ENCODE measurements at places on chromosomes 5 and 9.

- DNase-seq, result no peak
Observed at GRCh38 chr5:144971108-144971850, 800.6 kb downstream of the KCTD16 start.

- DNase-seq, result no peak
Observed at GRCh38 chr5:149294872-149295829, 23.5 kb downstream of the AFAP1L1 start.

DNA sequence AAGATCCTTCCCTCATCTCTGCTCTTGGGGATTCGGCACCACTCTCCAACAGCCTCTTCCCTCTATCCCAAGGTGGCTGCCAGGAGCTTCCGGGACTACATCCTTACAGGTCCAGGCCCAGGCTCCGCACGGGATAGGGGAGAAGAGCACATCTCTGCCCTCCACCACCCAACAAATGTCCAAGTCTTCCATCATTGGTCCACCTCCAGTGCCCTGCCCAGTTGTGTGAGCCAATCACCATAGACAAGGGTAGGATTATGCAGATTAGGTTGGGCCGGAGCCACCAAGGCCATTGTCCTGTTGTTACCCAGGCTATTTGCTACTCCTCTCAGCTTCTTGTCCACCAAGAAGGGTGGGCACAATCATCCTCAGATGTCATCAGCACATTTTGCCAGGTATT is 9.1 kb downstream of the UNC5A start:
- DNase-seq, result no peak

- no peak for DNase-seq
Observed at GRCh38 chr9:83238871-83239640, 176.1 kb upstream of the RASEF start.

GRCh38 chr5:78927657-78928282 is 57.3 kb downstream of the ARSB start:
- no peak for DNase-seq

- DNase-seq, result no peak
Observed at GRCh38 chr5:127373858-127374491, 83.4 kb downstream of the MEGF10 start.

- no peak for DNase-seq
Observed at GRCh38 chr9:109981091-109981490, 201.1 kb downstream of the PALM2AKAP2 start.

GRCh38 chr9:134666831-134667230 is 25.2 kb downstream of the COL5A1 start:
- DNase-seq, result no peak

GRCh38 chr9:100670719-100671118 is 92.8 kb downstream of the CAVIN4 start:
- no peak for DNase-seq

- no peak for DNase-seq
Observed at GRCh38 chr5:1406681-1407640, 38.3 kb downstream of the SLC6A3 start.

GRCh38 chr9:85484235-85484634 is 257.5 kb downstream of the AGTPBP1 start:
- DNase-seq, result no peak

DNA sequence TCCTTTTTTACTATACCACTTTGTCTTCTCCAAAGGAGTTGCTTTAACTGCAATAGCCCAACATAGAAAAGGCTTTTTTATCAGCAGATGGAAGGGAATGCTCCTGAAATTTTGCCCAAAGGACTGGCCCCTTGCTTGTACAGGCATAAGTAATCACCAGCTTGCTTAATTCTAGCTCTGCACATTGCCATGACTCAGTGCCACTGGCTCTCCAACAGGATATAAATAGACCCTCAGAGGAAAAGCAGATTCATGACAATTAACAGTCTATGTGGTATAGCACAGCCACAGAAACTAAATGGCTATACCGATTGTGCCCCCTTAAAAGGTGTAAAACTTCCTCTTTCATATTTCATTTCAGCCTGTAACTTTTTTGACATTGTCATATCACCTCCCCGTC is 227.0 kb downstream of the ZNF608 start:
- peak; percentile 64 for DNase-seq

- no peak for DNase-seq
Observed at GRCh38 chr9:123586275-123586674, 230.3 kb downstream of the CRB2 start.

- DNase-seq, result no peak
Observed at GRCh38 chr9:27293996-27294395, 3.0 kb downstream of the EQTN start.

DNA sequence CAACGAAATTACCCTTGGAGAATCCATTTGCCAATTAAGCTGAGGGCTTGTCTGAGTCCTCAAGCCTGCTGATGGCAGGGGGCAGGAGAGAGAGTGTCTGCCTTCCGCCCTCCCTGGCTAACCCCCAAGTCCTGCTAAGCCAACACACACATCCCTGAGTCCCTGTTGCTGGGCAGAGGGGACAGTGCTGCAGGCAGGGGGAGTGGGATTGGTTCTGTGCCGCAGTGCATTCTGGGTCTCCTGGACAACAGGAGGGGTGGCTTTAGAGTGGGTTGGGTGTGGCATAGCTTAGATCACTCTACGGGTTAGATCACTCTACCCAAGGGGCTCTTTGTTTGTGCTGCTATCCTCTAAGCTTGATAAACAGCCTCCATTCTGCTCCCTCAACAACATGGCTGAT is 427.7 kb downstream of the CDK5RAP2 start:
- no peak for DNase-seq

- no peak for DNase-seq
Observed at GRCh38 chr9:134339183-134339806, 13.0 kb downstream of the RXRA start.

GRCh38 chr9:86128235-86128822 is 29.0 kb upstream of the GOLM1 start:
- DNase-seq, result no peak

- no peak for DNase-seq
Observed at GRCh38 chr5:176787676-176788075, 22.7 kb upstream of the UNC5A start.

DNA sequence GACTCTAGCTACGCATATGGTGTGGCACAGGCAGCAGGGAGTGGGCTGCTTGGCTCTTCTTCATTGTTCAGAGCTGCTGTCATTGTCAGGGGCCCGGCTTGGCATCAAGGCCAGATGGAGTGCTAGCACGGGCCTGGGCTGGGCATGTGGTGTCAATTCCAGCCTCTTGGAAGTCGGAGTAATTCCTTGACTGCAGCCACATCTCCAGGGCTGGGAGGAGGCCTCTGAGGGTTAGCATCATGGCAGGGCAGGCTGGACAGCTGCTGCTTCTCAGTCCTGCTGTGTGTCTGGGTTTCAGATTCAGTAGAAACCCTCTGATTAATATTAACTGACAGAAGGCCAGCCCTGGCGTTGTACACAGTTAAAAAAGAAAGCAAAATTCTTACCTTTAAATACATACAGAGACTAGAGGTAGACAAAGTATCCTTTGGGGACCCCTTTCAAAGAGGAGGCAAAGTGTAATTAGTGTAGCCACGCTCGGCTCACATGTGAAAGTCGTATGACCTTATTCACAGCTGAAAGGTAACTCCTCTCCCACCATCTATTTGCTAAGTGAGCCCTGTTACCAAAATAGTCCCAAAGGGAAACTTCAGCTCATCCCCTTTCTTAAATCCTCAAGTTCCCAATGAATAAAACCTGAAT is 126.4 kb downstream of the DOCK2 start:
- no peak for DNase-seq

DNA sequence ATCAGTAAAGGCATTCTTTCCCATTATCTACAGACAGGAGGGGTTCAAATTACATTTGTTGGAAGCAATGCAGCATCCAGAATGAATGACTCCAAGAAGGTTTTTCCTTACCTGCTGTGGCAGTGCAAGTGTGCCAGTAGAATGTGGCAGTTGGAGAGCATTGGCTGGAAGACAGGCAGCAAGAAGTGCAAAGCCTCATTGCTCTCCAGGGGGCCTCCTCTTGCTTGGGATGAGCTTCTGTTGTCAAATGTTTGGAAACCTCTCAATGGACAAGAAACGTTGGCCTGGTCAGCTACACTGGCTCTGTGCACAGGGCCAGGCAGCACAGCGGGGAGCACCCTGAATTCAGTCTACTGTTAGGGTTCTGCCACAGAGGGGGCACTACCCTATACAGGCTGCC is 226.6 kb downstream of the ADCY2 start:
- DNase-seq, result no peak

GRCh38 chr5:149873896-149874295 is 70.7 kb downstream of the PDE6A start:
- DNase-seq, result no peak

- DNase-seq, result no peak
Observed at GRCh38 chr9:110928599-110928998, 109.7 kb downstream of the LPAR1 start.

- DNase-seq, result no peak
Observed at GRCh38 chr9:35342221-35342958, 147.5 kb upstream of the RUSC2 start.

GRCh38 chr9:108069991-108070390 is 580.4 kb upstream of the KLF4 start:
- DNase-seq, result no peak

DNA sequence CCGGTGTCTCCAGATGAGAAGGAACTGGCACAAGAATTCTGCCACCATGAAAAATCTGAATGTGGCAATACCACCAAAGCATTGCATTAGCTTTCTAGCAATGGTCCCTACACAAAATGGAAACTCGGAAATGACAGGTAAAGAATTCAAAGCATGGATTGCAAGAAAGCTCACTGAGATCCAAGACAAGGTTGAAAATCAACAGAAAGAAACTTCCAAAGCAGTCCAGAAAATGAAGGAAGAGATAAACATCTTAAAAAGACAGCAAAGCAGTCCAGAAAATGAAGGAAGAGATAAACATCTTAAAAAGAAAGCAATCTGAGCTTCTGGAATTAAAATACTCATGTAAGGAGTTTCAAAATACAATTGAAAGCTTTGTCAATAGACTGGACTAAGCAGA is 16.8 kb upstream of the GRXCR2 start:
- DNase-seq, result no peak

GRCh38 chr5:169753795-169754194 is 116.7 kb downstream of the DOCK2 start:
- DNase-seq, result peak; percentile 85

DNA sequence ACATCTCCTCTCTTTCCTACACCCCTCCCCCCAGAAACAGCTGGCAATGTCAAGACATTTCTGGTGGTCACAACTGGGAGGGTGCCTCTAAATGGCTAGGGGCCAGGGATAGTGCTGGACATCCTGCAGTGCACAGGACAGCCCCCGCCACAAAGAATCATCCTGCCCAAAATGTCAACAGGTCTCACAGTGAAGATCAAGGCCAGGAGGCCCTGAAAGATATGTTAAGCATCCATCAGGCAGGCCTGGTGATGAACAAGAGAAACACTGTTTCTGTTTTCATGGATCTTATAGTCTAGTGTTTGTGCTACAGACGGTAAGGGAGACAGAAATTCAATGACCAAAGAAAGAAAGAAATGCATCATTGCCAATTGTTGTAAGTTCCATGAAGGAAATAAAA is 45.9 kb downstream of the WWC1 start:
- no peak for DNase-seq

DNA sequence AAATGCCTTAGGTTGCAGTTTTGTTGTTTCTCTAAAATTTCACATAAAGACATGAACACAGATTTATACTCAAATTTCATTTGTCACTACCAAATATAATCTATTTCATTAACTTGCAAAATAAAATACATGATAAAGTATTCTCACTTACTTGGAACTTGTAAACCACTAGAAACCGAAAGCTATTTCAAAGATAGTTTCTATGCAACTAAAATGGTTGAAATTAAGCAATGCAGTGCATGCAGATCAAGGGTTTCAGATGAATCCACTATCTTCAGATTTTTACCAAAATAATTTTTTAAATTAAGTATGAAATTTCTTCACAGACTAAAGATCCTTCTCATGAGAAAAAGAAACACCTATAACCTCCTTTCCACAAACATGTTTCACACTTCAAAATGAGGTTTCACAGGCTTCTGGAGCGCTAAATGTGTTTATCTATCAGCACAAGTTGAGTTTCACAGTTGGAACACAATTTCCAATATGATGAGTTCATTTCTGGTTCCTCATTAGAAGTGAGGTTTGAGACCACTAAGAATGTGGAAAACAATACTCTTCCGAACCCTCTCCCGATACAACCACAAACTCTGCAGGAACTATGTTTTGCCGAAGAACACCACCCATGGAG is 63.9 kb downstream of the EPB41L4A start:
- DNase-seq, result no peak

All from GM04503 (cell line).